GM20000 (cell line): ENCODE measurements at places on chromosomes 11 and 22.
A peak's percentile ranks its signal among the peaks of the same experiment; 100 is the strongest.

DNA sequence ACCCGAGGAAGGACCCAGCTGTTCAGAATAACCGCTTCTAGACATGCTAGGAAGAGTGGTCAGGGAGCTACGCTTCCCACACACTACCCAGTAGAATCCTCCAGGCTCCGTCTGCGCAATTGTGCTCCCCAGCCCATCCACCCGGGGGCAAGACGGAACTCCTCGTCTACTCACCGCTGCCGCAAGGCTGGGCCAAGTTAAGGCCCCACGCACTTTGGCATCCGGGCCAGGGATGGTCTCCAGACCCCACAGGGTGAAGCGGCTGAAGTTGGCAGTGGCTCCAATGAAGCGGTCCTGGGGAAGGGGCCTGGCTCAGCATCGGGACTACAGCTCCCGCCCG lies 757 bp downstream of the RNASEH2C start:
- no peak for DNase-seq

- DNase-seq, result no peak
Measured at GRCh38 chr11:27440090-27440489, 32.5 kb downstream of the LGR4 start.

DNA sequence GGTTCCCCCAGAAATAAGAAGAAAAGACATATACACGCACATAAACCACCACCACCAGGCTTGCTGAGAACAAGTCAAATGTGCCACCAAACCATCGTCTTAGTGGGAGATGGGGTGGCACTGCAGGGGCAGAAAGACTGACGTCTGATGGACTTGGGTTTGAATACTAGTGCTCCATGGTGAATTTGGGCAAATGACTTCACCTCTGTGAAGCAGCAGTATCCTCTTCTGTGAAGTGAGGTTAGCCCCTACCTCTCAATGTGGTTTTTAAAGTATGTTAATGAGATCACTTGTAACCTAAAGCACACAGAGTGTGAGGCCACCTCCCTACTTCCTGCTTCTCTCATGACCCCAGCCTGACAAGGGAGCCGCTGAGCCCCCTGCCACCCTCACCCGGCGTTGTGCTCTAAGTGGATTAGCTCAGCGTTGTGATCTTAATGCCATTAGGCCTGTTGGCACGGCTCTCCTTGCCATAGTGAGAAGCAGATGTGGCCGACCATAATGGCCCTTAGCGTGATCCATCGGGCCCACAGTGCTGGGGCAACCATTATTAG lies 14.4 kb downstream of the ZBTB16 start:
- no peak for DNase-seq

DNA sequence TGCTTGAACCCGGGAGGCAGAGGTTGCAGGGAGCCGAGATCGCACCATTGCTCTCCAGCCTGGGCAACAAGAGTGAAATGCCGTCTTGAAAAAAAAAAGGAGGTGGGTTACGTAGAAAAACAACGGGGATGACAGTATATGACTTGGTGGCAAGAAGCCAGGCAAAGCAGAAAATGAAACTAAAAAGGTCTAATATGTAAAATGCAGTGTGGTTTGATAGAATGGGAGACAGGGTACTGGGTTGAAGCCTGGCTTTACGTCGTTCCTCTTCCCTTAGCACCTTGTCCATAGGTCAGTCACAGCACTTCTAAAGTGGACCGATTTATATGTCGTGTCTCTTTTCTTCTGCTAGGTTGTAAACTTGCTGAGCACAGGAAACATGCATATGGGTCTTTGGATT lies 274.9 kb upstream of the ZC3H12C start:
- no peak for DNase-seq

DNA sequence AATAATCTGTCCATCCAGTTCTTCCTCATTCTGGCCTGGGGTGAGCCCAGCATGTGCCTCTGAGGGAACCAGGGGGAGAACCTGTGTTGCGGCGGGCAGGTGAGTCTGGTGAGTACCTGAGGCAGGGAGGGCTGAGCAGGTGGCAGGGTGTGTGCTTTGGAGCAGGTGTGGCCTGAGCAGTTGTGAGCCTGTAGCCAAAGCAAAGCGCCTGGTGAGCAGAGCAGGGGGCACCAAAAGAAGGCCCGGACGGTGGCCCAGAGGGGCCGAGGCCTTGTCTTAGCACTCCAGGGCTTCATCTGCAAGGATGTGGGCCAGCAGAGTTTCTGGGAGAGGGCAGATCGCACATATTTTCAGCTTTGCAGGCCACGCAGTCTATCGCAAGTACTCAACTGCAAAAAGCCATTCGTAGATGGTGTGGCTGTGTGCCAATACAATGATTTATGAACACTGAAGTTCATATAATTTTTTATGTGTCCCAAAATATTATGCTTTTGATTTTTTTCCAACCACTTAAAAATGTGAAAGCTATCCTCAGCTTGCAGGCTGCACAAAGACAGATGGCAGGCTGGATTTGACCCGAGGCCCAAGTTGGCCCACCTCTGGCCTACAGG lies 8.7 kb downstream of the GLB1L2 start:
- peak; percentile 11 for DNase-seq

DNA sequence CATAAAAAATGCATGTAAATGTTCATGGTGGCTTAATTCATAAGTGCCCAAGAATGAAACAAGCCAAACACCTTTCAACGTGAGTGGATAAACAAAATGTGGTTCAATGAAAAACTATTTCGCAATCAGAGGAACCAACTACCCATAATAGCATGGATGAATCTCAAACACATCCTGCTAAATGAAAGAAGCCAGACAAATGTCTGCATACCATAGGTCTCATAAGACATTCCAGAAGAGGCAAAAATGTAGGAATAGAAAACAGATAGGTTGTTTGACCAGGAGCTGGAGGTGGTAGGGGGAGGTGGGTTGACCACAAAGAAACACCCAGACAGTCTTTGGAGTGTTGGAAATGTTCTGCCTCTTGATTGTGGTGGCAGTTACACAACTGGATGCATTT lies 13.2 kb upstream of the OSBPL5 start:
- DNase-seq, result no peak

- no peak for DNase-seq
Measured at GRCh38 chr11:111745719-111746504, 20.3 kb downstream of the PPP2R1B start.

GRCh38 chr11:120255519-120255866 lies 15.6 kb downstream of the POU2F3 start:
- no peak for DNase-seq

- no peak for DNase-seq
Measured at GRCh38 chr11:105189581-105189980, 50.0 kb upstream of the CARD18 start.
